ENCODE measurements at places on chromosomes 4 and X.

DNA sequence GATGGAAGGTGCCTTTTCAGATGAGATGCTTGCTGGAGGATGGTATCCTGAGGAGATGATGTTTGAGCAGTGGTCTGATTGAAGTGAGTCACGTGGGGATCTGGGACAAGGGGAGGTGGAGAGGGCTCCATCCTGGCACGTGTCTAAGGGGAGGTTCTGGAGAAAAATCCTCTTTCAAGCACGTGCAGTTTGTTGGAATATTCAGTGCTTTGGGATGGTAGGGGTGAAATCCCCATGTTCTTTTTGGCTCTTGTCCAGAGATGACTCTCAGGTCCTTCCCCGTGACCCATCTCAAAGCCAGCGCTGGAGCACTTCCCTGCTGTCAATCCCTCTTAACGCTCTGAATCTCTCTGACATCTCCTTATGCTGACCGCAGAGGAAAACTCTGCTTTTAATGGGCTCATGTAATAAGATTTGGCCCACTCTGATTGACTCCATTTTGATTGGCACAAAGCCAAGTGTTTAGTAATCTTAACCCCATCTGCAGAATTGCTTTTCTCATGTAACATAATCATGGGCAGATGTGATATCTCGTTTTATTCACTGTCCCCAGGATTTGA is 10.8 kb upstream of the KLKB1 start:
- DNase-seq, result no peak

DNA sequence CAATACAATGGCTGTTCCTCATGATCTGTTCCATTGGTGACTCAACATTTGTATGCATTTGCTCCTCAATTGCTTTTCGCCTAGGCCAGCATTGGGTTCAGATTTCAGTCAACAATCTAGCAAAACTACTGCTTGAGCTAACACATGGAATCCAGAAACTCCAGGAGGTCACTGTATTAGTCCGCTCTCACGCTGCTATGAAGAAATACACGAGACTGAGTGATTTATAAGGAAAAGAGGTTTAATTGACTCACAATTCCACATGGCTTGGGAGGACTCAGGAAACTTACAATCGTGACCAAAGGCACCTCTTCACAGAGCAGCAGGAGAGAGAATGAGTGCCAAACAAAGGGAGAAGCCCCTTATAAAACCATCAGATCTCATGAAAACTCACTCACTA is 67.1 kb downstream of the RXFP1 start:
- no peak for DNase-seq

GRCh38 chrX:53990171-53990570 is 54.1 kb downstream of the PHF8 start:
- no peak for DNase-seq

- DNase-seq, result no peak
These were observed 792 bp downstream of the PPID start for GRCh38 chr4:158722291-158722916.

DNA sequence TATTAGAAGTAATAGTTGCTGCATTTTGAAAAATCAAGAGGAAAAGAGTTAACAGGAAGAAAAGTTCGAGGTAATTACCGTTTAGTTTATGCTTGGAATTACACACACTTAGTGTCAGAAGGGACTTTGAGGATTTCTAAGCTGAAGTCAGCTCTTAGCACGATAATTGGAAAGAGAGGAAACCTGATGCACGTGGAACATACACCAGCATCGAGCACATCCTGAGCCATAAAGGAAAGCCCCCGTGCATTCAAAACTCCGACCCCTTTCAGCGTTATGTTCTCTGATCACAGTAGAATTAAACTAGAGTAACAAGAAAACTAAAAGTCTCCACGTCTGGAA is 400 bp upstream of the PAQR3 start:
- no peak for DNase-seq

- DNase-seq, result no peak
These were observed 108.0 kb downstream of the LRBA start for GRCh38 chr4:150906987-150907633.

DNA sequence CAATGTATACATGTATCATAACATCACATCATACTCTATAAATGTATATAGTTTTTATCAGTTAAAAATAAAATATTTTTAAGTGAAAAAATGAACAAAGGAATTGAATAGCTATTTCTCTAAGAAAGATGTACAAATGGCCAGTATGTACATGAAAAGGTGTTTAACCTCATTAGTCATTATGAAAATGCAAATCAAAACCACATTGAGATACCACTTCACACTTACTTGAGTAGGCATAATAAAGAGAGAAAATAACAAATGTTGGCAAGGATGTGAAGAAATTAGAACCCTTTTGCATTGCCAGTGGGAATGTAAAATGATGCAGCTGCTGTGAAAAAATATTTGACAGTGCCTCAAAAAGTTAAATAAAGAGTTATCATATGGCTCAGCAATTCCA is 95.5 kb downstream of the IRS4 start:
- no peak for DNase-seq

DNA sequence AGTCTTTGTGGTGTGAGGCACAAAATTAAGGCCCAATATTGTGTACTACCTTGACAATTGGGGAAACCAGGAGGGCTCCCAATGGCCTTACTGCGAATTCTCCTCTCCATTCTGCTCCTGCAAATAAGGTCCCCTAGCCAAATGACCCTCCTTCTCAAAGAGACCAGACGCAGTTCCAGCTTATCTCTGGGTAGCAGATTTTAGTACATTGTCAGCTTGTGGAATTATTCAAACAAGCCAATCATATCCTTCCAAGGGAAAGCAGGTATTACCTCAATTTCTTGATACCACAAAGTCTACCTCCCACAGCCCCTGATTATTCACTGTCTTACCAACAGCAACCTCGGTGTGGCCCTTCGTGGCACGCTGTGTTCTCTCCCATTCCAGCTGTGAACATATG is 7.8 kb upstream of the ZBTB33 start:
- DNase-seq, result no peak

GRCh38 chr4:143089291-143089690 is 95.4 kb upstream of the USP38 start:
- no peak for DNase-seq

All from activated gamma-delta T cell treated with anti-CD3 and anti-CD28 coated beads, Interleukin-2, amount 50 U/mL, for 16 hours (primary cell).